ENCODE measurements at places on chromosomes 6 and 20. TPM values are rescaled to one million over a fixed set of nuclear protein-coding genes. Genes with fewer than 3 reads are reported as not detected.

Gene NFKBIE
- polyA plus RNA-seq: 15.8 TPM

Gene PTCRA
- not detected for polyA plus RNA-seq

Gene BPIFB6
- not detected for polyA plus RNA-seq

Gene TREM2
- 27.4 TPM for polyA plus RNA-seq

Gene PEX6
- 29.5 TPM for polyA plus RNA-seq

Gene CST2
- polyA plus RNA-seq: not detected

Gene SPTLC3
- polyA plus RNA-seq: 3.5 TPM

All from spinal cord (tissue), 10 donors.